ENCODE measurements at places on chromosomes 11 and 22.

GRCh38 chr11:12897867-12898266 is 111.2 kb upstream of the RASSF10 start:
- no peak for DNase-seq

DNA sequence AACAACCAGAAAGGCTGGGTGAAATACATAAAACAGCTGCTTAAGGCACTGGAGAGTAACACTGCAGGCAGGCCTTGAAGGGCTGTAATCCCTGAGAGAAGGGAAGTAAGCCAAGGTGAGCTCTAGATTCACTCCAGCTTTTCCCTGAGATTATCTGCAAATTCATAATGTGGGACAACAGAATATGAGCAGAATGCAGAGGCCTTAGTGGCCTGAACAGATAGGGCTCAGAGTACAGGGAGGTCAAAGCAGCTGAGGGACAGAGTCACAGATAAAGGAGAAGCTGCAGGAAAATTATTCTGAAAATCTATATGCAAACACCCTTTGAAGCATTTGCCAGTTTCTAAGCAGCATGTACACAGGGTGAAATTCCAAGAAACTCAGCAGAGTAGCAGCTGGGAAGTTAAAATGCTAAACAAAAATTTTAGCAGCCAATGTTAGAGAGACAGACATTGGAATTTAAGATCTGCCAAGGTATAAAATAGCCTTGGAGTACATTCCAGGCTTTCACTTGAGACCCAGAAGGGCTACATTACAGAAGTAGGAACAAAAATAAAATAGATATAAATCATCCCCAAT is 48.1 kb upstream of the CWF19L2 start:
- no peak for DNase-seq

DNA sequence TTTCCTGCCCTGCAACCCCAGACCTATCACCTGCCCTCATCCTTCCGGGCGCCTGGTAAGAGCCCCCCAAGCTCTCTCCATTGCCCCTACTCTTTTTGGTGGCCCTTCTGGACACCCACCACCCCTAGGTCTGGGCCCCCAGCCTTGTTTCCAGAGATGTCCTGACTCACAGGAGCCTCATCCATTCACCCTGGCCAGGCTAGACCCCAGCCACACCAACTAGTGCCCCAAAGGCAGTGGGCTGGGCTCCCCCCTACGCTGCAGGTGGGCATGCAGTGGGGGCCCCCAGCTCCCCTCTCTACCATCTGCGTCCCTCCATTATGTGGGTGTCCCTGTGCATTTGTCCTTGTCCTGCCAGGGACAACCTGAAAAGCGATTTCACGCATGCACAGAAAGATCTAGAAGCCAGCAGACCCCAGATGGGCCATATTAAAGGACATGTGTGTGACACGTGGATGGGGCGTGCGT is 1.4 kb downstream of the MRGPRF start:
- no peak for DNase-seq

DNA sequence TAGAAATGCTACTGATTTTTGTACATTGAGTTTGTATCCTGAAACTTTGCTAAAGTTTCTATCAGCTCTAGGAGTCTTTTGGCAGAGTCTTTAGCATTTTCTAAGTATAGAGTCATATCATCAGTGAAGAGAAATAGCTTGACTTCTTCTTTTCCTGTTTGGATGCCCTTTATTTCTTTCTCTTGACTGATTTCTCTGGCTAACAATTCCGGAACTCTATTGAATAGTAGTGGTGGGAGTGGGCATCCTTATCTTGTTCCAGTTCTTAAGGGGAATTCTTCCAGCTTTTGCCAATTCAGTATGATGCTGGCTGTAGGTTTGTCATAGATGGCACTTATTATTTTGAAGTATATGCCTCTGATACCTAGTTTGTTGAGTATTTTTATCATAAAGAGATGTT is 197.7 kb downstream of the AASDHPPT start:
- no peak for DNase-seq

DNA sequence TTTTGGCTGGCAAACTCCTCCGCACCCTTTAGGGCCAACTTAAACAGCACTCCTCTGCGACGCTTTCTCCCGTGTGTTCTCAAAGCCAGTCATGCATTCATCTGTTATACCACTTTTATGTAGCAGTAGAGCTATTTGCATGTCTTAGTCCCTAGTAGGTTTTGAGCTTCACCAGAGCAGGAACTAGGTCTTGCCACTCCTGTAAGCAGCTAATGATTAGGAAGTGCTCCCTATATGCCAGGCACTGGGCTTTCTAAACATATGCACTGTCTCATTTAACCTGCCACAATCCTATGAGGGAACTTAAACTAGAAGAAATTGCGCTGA is 180.8 kb downstream of the DBX1 start:
- DNase-seq: no peak

DNA sequence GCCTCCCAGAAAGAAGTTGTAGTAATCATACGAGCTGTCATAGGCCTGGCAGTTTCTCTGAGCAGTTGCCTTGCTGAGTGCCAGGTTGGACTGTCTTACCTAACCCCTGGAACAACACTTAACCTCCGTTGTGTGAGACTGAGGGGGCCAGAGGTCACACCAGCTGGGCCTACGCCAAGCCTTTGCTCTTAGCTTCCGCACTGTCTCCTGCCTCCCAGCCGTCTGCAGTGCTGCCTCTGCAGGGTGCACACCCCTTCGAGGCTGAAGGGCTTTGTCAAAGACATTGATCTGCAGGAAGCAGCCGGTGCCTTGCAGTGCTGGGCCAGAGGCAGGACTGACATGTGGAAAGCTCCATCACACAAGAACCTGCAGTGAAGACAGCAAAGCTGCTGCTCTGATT is 16.7 kb downstream of the TAB1 start:
- no peak for DNase-seq

DNA sequence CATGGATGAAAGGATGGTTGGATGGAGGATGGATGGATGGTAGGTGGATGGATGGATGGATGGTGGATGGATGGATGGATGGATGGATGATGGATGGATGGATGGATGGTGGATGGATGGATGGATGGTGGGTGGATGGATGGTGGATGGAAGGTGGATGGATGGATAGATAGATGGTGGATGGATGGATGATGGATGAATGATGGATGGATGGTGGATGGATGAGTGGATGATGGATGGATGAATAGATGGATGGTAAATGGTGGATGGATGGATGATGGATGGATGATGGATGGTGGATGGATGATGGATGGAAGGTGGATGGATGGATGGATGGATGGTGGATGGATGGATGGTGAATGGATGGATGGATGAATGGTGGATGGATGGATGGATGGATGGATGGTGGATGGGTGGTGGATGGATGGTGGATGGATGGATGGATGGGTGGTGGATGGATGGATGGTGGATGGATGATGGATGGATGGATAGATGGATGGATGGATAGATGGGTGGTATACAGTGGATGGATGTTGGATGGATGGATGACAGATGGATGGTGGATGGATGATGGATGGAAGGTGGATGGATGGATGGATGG is 350.8 kb downstream of the BRD1 start:
- DNase-seq: no peak

DNA sequence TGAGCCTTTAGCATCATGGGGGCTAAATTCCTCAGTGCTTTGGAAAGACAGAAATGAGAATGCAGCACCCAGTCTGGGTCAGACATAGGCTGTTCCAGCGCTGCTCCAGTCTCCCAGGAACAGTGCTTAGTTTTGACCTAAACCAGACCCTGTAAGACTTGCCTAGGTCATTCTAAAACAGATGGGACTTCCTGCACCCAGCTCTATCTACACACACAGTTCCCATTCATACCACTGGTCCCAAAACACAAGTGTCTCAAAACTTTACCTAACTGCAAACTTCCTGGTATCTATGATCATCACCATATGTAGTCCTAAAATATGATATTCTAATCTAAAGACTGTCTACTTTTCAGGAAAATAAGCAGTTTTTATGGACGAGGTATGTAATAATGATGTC is 37.9 kb downstream of the PRCP start:
- no peak for DNase-seq

DNA sequence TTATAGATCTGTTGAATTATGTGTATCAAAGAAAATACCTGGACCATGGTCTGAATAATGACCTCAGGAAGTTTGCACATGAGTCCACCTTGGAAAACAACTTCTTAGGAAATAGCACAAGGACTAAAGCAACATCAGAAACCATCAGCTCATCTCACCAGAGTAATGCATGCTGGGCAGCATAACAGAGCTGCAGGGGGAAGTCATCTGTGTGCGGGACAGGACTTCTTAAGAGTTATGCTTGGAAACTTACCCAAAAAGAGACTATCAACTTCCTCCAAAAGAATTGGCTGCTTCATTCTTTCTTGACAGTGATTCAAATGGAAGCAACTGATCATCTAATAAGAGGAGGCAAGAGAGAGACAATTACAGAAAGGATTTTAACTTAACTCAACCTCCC is 2.5 kb downstream of the OR56B4 start:
- no peak for DNase-seq

DNA sequence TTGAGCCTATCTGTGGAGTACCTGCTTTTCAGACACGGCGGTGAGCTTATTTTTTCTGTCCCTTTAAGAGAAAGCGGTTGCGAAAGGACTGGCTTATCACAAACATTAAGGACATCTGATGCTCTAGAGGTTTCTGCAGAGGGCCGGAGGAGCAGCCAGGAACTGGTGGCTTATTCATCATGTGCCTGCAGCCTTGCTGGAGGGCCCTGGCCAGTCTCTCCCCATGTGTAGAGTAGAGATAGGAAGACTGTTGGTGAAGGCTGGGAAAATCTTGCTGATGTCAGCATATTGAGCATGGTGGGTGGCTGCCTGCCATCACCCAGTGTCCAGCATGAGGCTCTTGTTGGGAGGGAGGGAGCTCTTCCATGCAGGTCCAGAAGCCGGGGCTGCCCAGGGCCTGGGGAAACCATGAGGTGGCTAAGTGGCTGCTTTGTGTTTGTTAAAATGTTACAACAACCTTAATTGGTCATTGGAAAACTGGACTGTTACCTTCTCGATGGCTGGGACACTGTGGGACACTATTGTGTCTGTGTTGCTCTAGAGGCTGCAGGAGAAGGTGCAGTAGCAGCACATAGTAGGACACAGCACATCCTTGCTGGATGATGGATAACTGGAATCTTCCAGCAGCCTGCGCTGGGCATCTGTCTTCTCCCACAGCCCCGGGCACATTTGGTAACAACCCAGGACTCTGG is 54.3 kb downstream of the TSPAN18 start:
- DNase-seq: no peak

GRCh38 chr11:31813391-31814175 is 2.5 kb upstream of the PAX6 start:
- no peak for DNase-seq

DNA sequence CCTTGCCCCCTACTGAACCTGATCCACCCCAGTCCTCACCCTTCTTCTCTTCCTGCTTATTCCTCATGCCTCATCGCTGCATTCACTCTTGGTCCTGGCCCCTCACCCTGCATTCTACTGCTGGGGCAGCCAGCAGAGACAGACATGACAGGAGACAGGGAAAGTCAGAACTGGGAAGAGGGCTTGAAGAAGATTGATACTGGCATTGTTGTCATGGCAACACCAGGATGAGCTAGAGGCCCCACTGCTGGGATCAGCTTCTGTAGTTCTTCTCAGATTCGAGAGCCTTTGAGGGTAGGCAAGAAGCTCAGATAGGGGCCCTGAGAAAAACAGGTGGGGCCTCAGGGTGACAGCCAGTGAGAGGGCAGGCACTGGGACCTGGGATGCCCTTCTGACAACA is 264.3 kb downstream of the MIAT start:
- DNase-seq: no peak

GRCh38 chr22:22818202-22818538 is 69.4 kb upstream of the IGLL5 start:
- DNase-seq: no peak

DNA sequence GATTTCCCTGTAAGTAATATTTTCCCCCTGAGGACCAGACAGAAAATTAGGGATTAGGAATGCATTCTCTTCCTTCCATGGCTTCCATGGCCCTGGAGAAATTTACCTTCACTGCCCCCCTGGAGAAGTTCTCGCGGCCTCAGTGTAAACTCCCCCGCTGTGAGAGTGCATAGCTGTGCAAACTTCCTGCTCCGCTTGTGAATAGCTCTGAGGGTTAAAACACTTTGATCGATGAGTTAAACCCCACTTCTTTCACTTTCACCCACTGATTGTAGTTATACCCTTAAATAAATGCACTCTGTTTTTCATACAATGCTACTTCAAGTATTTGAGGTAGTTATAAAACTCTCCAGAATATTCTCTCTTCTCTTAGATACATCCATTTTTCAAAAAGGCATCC is 190.8 kb downstream of the DSCAML1 start:
- DNase-seq: no peak

DNA sequence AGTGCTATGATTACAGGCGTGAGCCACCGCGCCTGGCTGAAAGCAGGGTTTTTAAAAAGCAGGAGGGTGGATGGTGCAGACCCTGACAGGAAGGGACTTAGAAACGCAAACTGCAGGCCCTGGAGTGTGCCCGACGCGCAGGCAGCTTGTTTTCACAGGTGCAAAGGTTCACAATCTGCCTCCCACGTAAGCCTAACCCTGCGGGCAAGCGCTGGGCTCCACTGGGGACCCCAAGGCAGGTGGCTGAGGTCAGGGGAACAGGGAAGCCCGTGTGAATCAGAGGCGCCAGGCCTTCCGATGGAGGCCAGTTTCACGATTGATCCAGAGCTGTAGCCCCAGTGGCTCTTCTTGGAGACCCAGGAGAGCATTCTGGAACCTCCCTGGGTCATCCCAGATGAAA is 256.3 kb downstream of the BRD1 start:
- no peak for DNase-seq

DNA sequence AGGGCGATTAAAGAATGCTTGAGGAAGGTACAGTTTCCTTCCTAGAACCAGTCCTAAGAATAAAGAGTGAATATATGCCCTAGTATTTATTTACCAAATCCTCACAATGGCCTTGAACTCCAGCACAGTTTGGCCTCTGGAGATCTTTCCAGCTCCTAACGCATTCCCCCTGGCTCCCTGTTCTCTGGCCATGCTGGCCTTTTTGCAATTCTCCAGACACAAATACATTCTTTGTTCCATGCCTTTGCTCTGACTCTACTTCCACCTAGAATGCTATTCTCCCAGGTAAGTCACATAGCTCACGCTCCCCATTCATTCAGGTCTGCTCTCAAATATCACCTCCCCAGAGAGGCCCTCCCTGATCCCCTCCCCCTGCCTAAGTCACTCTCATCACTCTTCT is 3.7 kb upstream of the DGKZ start:
- no peak for DNase-seq

DNA sequence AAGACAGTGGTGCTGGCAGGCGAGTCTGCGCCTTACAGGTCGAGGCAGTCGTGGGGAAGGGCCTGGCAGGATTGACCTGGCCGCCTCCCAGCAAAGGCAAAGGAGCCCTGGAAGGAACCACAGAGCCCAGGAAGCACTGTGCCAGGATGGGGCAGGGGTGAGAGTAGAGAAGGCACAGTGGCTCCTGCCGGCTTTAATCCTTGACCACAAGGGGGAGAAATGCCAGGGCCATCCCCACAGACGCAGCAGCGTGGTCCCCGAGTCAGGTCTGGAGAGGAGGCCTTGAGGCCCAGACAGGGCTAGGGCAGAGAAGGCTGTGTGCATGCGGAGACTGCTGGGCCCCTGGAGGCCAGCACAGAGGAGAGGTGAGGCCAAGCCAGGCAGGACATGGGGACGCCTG is 9.9 kb upstream of the NDUFS8 start:
- no peak for DNase-seq

GRCh38 chr11:10268746-10269488 is 25.1 kb downstream of the SBF2 start:
- DNase-seq: peak; percentile 45

GRCh38 chr11:35232891-35233330 is 93.9 kb downstream of the CD44 start:
- no peak for DNase-seq

- no peak for DNase-seq
Measured at GRCh38 chr11:94673951-94674491, 94.1 kb upstream of the AMOTL1 start.

- DNase-seq: no peak
Measured at GRCh38 chr11:22558664-22559063, 67.0 kb downstream of the FANCF start.
